ENCODE measurements at places on chromosomes 5 and 9.

GRCh38 chr9:35691757-35692301, 2.1 kb upstream of the TPM2 start:
- no peak for DNase-seq

- DNase-seq, result no peak
Measured at GRCh38 chr9:129306318-129306973, 128.4 kb upstream of the IER5L start.

GRCh38 chr9:89690334-89690912, 85.6 kb downstream of the GADD45G start:
- DNase-seq, result no peak

DNA sequence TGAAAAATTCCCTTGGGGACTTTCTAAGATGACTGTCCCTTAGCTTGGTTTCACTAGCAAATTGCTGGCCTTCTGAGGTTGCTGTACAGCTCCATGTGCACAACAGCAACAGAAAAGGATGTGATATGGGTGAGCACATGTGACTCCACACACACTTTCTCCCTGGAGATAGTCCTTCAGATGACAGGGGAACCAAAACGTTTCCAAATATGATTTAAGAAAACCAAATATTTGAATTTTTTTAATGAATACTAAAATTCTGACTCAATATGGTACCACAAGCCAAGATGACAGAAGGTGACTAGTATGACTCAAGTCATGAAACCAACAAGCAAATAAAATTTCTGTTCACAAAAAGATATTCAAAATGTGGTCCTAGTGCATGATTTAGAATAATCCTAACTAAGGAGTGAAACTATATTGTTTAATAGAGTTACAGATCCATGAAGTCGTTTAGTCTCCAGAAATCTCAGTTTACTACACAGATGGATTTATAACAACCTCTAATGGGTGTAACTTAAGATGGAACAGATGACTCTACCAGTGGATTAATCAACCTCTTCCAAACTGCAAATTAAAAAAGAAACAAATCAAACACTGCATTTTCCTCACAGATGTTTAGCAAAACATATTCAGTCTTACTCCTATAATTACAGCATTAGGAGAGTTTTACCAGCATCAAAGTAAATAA, 144.8 kb upstream of the PIK3R1 start:
- no peak for DNase-seq

DNA sequence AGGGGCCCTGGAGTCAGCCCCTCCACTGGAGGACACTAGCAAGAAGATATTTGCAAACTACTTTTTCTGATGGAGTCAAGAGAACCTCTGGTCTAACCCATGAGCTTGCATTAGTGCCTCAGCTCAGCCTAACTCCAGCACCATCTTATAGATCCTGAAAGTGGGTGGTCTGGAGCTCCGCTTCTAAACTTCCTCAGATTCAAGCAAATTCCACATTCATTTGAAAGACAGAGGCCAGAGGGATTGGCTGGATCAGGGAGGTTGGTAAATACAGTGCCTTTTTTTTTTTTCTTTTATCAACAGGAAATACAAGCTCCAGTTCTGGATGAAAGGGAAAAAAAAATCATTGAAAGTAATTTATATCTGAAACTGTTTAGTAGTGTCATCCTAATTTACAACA, 99.9 kb downstream of the ENC1 start:
- DNase-seq, result no peak

DNA sequence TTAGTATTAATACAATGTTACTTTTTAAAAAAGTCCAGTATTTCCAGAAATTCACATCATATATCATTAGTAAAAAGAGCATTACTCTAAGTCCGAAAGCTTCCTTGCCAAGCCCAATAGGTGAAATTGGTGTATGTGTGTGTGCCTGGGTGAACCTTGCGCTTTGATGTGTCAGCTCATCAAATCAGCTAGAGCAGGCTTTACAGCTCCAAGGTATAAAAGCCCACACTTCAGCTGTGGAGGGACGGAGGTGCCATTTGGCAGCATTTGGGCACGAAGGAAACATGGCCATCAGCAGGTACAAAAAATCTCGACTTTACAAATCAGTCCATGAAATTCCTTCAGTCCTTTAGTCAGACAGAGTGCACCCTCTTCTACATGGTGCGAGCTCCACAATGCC, 76.5 kb upstream of the IL7R start:
- DNase-seq, result no peak

DNA sequence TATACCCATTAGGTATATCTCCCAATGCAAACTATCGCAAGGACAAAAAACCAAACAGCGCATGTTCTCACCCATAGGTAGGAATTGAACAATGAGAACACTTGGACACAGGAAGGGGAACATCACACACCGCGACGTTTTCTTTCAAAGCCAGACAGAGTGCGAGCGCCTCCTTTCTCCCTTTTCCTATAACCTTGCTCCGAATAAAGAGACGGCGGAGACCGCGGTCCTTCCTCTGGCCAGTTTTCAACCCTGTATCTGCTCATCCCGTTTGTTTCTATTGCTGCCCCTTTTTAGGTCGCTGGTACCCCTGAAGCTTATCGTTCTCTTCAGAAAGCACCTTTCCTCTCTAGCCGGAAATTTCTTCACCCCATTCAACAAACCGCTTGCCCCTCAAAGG, 1.3 kb downstream of the LVRN start:
- no peak for DNase-seq

DNA sequence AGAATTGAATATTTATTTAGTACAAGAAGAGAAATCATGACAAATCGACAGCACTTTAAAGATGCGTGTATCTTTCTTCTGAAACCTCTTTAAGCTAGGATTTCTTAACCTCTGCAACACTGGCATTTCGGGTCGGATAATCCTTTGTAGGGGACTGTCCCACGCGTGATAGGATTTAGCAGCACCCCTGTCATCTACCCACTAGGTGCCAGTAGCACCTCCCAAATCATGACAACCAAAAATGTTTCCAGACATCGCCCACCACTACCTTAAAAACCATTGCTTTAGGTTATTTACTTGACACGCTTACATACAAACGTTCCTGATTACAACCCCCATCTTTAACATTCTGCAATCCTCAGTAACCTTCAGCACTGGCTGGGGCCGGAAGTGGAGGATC, 223.1 kb downstream of the TRIM32 start:
- no peak for DNase-seq

DNA sequence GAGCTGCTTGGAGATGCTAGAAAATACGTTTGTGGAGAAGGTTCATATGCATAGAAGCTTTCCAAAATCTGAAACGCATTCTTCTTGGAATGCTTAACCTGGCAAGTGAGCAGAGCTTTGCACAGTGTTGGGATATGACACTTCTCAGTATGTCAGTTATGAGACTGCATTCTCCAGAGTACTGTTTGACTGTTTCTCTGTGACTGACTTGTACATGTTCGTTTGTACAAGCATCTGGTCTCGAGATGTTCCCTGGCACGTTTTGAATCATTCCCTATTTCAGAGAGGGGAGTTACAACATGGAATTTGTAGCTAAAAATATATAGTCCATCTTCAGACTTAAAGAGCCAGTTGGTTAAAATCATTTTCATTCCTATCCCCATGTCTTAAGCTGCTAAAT, 272.4 kb downstream of the ARRDC3 start:
- DNase-seq, result no peak

DNA sequence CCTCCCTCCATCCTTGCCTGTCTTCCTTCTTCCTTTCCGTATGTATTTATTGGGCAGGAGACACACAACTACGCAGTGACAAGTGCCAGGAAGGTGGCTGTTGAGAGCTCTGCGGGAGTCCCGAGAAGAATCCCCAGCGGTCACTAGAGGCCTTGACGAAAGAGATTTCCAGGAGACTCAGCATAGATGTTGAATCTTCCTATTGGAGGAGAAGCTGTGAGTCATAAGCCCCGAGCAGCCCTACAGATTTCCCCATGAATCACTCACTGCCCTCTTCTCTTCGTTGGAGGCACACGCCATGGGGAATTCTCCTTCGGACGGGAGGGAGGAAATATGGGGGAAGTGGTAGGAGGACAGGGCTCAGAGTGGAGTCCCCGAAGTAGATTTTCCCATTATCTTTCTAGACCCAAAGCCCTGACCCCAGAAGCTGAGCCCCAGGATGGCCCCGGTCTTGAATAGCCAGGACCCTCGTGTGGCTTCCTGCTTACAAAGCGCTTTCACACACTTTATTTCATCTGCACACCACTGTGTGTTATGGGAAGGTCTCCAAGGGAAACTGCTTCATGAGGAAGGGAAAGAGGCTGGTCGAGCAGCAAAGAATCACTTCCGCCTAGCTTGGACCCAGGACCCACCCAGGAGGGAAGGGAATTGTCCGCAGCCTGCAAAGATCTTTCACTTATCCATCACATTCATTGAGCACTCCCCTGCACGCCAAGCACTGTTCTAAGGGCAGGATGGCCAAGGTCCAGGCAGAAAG, 12.7 kb downstream of the DUSP1 start:
- DNase-seq, result no peak

DNA sequence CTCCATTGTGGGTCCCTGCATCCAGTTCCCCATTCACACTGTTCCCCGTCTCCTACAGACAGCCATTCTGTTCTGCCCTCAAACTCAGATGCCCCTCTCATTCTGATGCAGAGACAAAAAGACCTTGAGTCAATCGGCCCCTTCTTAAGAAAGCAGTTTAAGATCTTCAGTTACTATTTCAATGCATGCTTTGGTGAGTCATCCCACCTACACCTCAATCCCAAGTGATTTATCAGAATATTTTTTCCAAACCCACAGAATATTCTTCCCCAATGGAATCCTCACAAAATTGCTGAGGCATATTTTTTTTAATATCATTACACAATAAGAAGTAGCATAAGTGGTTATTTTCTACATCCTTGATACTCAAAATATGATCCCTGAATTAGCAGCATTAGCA, 92.4 kb upstream of the SLC1A1 start:
- no peak for DNase-seq

Data from activated effector memory CD4-positive, alpha-beta T cell treated with Interleukin-2 at 50 U/mL for 16 hours (primary cell).